ENCODE measurements at places on chromosomes 3 and 15. TPM values are rescaled to one million over a fixed set of nuclear protein-coding genes. Genes with fewer than 3 reads are reported as not detected.
A peak's percentile ranks its signal among the peaks of the same experiment; 100 is the strongest.

DNA sequence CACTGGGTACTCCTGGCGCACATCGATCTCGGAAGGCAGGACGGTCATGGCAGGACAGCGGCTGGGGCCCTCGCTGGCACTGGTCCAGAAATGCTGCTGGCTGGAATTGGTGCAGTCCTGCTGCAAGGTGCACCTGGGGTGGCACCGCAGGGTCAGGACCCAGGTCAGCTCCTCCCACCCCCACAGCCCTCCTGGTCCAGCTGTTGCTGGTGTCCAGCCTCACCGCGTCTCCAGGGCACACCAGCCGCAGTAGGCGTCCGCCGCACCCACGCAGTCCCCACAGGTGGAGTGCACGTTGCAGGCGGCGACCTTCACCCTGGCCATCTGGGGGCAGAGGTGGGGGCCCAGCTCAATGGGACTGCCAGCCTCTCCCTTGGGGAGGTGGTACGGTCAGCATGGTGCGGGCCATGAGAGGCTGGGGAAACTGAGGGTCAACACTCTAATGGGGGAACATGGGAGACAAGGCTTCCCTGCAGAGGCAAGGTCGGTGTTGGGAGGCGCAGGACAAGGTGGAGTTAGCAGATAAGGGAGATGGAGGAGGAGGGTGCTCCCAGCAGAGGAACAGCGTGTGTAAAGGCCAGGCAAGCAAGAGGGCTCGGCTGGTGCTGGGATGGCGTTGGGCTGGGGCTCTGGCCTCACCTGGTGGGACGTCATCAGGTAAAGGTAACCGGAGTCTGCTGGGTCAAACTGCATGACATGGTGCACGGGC, 20.4 kb downstream of the PLXND1 start:
- H3K27me3 ChIP-seq: no peaks in the 10 kb centered on the region
- H3K4me1 ChIP-seq: peaks cover 33% of the 10 kb centered on the region
- H3K4me3 ChIP-seq: no peak overlapping the region
- H3K27ac ChIP-seq: no peak overlapping the region
- DNase-seq: no peak

GRCh38 chr3:150666167-150666566, 37.6 kb downstream of the ERICH6 start:
- H3K27me3 ChIP-seq: no peaks in the 10 kb centered on the region
- no peaks in the 10 kb centered on the region for H3K36me3 ChIP-seq
- DNase-seq: no peak
- no peak overlapping the region for H3K27ac ChIP-seq
- H3K4me1 ChIP-seq: no peaks in the 10 kb centered on the region
- H3K4me3 ChIP-seq: no peak overlapping the region

DNA sequence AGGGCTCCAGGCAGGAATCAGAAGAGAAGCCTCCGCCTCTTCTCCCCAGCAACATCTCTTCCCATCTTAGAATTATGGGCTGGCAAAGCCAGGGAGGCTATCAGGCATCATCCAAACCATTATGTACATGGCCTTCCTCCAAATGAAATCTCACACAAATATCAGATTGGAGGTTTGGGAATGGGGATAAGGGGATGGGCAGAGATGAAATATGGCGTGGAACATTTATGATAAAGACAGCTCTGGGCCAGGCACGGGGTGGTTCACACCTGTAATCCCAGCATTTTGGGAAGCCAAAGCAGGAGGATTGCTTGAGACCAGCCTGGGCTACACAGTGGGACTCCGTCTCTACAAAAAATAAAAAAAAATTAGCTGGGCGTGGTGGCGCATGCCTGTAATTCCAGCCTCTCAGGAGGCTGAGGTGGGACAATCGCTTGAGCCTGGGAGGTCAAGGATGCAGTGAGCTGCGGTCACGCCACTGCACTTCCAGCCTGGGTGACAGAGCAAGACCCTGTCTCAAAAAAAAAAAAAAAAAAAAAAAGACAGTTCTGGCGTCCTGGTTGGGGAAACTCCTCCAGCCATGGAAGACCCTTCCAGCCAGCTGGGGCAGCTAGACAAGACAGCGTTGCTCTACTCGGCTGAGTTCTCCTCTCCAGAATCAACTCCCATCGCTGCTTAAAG, 36.6 kb downstream of the CPN2 start:
- H3K27me3 ChIP-seq: peaks cover 58% of the 10 kb centered on the region
- H3K27ac ChIP-seq: no peak overlapping the region
- H3K4me3 ChIP-seq: peak overlapping the region; percentile 47
- no peaks in the 10 kb centered on the region for H3K36me3 ChIP-seq
- DNase-seq: no peak
- peaks cover 15% of the 10 kb centered on the region for H3K4me1 ChIP-seq

DNA sequence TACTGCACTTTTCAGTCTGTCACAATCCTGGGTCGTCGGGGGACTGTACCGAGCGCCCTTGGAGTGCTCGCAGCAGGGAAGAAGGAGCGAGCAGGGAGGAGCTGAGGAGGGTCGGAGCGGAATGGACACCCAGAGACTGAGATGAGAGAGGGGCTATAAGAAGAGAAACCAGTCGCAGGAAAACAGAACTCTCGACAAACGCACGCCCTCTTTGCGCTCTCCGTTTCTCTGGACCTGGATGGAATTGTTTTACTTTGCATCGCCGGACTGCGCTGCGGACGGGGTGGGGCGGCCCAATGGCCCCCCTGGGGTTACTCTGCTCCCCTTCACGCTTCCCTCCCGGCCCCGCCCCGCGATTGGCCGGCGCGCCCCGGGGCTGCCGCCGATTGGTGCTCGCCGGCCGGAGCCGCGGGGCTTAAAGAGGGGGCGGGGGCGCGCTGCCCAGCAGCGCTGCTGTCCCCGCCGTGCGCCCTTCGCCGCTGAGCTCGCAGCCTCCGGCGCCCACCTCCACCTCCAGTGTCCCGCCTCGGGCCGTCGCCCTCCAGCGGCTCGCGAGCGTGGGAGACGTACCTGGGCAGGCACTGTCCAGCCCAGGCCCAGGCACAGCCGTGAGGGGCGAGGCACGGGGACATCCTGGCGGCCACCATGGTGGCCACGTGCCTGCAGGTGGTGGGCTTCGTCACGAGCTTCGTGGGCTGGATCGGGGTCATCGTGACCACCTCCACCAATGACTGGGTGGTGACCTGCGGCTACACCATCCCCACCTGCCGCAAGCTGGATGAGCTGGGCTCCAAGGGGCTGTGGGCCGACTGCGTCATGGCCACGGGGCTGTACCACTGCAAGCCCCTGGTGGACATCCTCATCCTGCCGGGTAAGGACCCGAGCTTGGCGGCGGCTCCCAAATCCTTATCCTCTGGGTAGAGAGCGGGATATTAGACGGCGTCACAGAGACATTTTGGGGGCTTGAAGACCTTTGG, at the start of gene CLDN11:
Gene CLDN11 (plus strand): TSS at position 447 of the 977 bp plus-strand sequence. CDS start 199 bp downstream, at position 646.
- peaks cover 13% of the 10 kb centered on the region for H3K27me3 ChIP-seq
- no peaks in the 10 kb centered on the region for H3K36me3 ChIP-seq
- peak; percentile 77 for DNase-seq
- no peak within 1 kb of the TSS for H3K27ac ChIP-seq

The LXN gene
- total RNA-seq: 52.5 TPM

DNA sequence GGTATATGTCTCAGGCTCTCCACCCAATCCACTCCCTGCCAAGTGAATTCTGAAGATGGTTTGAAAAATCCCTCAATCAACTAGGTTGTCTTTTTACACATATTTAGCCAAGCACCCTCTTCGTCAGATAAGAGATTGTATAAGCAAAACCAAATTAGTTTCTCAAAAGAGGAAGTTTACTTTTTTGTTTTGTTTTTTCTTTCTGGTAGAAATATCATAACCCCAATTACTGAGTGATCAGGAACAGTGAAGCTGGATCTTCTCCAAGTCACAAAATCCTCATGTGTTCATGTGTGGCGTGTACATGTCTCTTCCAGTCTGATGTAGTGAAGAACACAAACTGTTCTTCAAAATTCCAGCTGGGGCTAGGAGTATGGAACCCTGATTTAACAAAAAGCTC, 180.6 kb downstream of the FOXP1 start:
- H3K4me1 ChIP-seq: peaks cover 12% of the 10 kb centered on the region
- no peak overlapping the region for H3K27ac ChIP-seq
- H3K36me3 ChIP-seq: no peaks in the 10 kb centered on the region
- H3K27me3 ChIP-seq: no peaks in the 10 kb centered on the region

The PFKFB4 gene
- total RNA-seq: 16.1 TPM

- DNase-seq: no peak
- H3K36me3 ChIP-seq: no peaks in the 10 kb centered on the region
- no peaks in the 10 kb centered on the region for H3K27me3 ChIP-seq
Observed at GRCh38 chr3:144105542-144105941, 133.9 kb downstream of the DIPK2A start.

GRCh38 chr3:46097691-46098241, 70.5 kb upstream of the XCR1 start:
- peak overlapping the region; percentile 97 for H3K27ac ChIP-seq
- DNase-seq: no peak
- no peak overlapping the region for H3K4me3 ChIP-seq
- peaks cover 9% of the 10 kb centered on the region for H3K4me1 ChIP-seq

- H3K36me3 ChIP-seq: peaks cover 95% of the 10 kb centered on the region
- DNase-seq: no peak
- no peak overlapping the region for H3K4me3 ChIP-seq
- no peaks in the 10 kb centered on the region for H3K27me3 ChIP-seq
- peaks cover 4% of the 10 kb centered on the region for H3K4me1 ChIP-seq
Observed at GRCh38 chr15:73584699-73585420, 48.3 kb downstream of the NPTN start.

The COPG1 gene
- total RNA-seq: 211 TPM

- H3K36me3 ChIP-seq: no peaks in the 10 kb centered on the region
- H3K4me1 ChIP-seq: peaks cover 5% of the 10 kb centered on the region
- no peaks in the 10 kb centered on the region for H3K27me3 ChIP-seq
- H3K27ac ChIP-seq: no peak overlapping the region
Observed at GRCh38 chr15:67865331-67865730, 25.5 kb upstream of the RNU6-1 start.

The C3orf85 gene
- total RNA-seq: not detected

The SERPINI2 gene
- total RNA-seq: not detected

The SPINT1 gene
- 102 TPM for total RNA-seq

- no peaks in the 10 kb centered on the region for H3K36me3 ChIP-seq
- no peaks in the 10 kb centered on the region for H3K27me3 ChIP-seq
- no peak for DNase-seq
- H3K4me1 ChIP-seq: peaks cover 5% of the 10 kb centered on the region
- H3K27ac ChIP-seq: no peak overlapping the region
- no peak overlapping the region for H3K4me3 ChIP-seq
Observed at GRCh38 chr15:57395292-57395691, 19.0 kb downstream of the CGNL1 start.

The VGLL3 gene
- total RNA-seq: 55.3 TPM

DNA sequence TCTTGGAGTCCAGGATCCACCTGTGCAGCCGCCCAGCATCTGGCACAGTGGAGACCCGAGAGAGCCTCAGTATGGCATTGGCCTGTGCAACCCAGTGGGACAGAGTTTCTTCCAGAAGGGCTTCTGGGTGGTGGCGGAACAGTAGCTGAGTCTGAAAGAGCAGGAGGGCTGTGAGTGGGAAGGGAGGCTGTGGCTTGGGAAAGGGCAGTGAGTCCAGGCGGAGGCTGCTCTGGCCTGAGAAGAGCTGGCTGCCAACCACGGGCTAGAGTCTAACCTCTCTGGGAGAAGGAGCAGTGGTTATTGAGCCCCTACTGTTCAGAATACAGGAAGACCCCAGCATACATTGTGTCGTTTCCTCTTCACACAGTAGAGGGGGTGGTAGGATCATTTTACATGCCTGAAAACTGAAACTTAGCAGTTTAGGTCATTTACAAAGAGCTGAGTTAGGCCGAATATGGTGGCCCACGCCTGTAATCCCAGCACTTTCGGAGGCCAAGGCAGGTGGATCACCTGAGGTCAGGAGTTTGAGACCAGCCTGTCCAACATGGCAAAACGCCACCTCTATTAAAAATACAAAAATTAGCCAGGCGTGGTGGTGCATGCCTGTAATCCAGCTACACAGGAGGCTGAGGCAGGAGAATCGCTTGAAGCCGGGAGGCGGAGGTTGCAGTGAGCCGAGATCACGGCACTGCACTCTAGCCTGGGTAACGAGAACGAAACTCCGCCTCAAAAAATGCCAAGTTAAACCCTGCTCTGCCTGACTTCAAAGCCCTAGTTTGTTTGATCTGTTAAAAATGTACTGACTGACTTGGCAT, 3.2 kb downstream of the AEN start:
- no peaks in the 10 kb centered on the region for H3K36me3 ChIP-seq
- H3K4me1 ChIP-seq: peaks cover 65% of the 10 kb centered on the region
- DNase-seq: no peak
- peak overlapping the region; percentile 28 for H3K27ac ChIP-seq
- H3K4me3 ChIP-seq: no peak overlapping the region

The FBLN2 gene
- total RNA-seq: 69.8 TPM

- H3K27me3 ChIP-seq: no peaks in the 10 kb centered on the region
- peaks cover 19% of the 10 kb centered on the region for H3K4me1 ChIP-seq
- H3K36me3 ChIP-seq: peaks cover 24% of the 10 kb centered on the region
- peak; percentile 42 for DNase-seq
- peak overlapping the region; percentile 99 for H3K27ac ChIP-seq
Observed at GRCh38 chr3:156675830-156676767, 1.7 kb downstream of the TIPARP start.

The PTH1R gene
- total RNA-seq: 12.0 TPM

All from left lung (tissue), 14 donors.